Glomerular endothelial cell (primary cell): ENCODE measurements at places on chromosomes 1 and 21. TPM values are rescaled to one million over a fixed set of nuclear protein-coding genes. Genes with fewer than 3 reads are reported as not detected.

DNA sequence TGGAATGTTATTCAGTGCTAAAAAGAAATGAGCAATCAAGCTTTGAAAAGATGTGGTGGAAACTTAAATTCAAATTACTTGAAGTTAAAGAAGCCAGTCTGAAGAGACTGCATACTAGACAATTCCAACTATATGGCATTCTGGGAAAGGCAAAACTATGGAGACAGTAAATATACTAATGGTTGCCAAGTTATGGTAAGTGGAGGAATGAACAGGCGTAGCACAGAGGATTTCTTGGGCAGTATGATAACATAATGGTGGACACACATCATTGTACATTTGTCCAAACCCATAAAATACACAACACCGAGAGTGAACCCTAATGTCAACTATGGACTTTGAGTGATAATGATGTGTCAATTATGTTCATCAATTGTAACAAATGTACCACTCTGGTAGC is 21.1 kb upstream of the SELP start:
- no peak for DNase-seq

- DNase-seq, result no peak
Observed at GRCh38 chr1:70979881-70980280, 67.7 kb downstream of the PTGER3 start.

DNA sequence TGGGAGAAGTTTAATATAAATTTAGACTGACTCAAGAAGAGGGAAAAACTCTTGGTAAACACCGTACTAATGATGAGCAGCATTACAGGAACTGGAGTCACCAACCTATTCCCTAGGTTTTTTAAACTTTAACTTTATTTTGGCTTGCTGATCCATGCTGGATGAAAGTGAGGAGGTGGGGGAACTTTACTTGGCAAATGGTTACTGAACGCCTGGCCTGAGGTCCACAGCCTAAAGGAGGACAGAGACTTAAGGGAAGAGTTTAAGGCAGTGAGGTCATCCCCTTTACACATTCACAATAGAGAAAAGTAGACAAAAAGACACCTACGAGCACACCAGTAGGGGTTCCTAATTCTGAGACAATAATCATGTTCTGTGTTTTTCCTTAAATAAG is 25.6 kb upstream of the A3GALT2 start:
- DNase-seq, result no peak

- DNase-seq, result no peak
Observed at GRCh38 chr1:173082913-173083312, 32.2 kb upstream of the TNFSF18 start.

The TSPAN1 gene
- total RNA-seq, result 2.3 and 8.9 TPM in 2 replicates

The SEC16B gene
- 1.5 and 1.6 TPM in 2 replicates for total RNA-seq
